NCI-H446 (cell line): ENCODE measurements at places on chromosomes 5 and 9.

DNA sequence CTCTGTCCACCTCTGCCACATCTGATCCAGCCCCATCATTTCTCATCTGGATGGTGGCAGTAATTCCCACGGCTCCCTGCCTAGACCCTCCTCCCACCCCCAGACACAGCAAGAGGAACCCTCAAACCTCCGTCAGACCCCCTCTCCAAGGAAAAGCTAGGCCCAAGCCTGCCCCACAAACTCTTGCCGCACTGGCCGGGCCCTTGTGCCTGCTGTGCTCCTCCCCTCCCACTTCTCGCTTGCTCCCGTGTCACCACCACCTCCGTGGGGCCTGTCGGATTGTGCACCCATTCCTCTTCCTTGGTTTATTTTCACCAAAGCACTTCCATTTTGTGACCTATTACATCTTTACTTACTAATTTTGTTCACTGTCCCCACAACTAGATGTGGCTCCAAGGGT is 14.2 kb downstream of the BARX1 start:
- no peak for DNase-seq

- DNase-seq = no peak
Observed at GRCh38 chr9:37182718-37183117, 62.3 kb downstream of the ZCCHC7 start.

DNA sequence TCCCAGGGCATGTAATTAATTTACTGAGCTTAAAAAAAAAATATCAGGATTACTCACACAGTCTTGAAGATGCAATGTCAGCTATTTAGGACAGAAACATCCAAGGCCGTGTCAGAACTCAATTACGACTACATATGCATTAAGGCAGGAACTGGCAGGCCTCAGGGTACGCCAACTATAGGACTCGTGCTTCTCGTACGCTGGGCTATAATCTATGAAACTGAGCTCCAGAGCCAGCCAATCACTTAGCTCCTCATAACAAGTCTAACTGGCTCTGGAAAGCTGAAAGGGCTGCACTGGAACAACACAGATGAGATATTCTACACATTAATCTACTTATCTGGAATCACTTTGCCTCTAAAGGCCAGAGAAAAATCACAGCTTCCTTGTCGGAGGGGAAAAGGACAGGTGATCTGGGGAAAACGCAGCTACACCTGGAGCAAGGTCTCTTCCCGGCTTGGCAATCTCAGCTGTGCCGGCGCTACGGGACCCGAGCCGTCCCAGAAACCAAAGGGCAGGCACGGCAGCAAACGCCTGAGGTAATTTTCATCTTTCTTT is 212.0 kb downstream of the DEPDC1B start:
- peak; percentile 75 for DNase-seq

DNA sequence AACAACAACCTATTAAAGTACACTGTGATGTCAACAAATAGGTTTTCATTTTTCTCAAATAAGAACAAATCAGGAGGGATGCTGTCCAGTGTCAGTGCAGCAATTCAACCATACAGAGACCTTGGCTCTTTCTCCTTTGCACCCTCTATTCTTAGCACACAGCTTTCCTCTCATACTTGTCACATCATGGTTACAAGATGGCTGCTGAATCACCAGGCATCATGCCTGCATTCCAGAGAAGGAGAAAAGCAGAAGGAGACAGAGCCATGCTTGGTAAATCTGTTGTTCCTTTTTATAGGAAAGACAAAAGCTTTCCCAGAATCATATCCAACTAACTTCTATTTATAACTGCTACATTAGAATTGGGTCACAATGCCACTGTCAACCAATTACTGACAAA is 124.7 kb upstream of the VLDLR start:
- DNase-seq = no peak

- DNase-seq = peak; percentile 70
Observed at GRCh38 chr9:71812385-71812784, 44.1 kb upstream of the CEMIP2 start.

DNA sequence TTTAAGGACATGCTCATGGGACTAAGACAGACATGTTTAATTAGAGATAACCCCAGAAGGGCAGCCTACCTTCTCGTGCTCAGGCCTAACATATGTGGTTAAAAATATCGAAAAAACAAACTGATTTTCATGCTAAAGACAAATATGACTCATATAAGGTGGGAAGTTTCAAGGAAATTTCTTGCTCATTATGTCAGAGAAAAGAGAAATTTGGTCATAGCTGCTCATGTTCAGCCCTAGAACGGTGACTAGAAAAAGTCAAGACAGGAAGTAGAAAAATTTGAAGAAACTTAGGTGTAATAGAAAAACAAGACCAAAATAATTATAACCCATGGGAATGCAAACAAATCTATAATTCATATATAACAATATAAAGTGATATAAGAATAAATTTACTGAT is 120.6 kb downstream of the PRDM9 start:
- DNase-seq = no peak

DNA sequence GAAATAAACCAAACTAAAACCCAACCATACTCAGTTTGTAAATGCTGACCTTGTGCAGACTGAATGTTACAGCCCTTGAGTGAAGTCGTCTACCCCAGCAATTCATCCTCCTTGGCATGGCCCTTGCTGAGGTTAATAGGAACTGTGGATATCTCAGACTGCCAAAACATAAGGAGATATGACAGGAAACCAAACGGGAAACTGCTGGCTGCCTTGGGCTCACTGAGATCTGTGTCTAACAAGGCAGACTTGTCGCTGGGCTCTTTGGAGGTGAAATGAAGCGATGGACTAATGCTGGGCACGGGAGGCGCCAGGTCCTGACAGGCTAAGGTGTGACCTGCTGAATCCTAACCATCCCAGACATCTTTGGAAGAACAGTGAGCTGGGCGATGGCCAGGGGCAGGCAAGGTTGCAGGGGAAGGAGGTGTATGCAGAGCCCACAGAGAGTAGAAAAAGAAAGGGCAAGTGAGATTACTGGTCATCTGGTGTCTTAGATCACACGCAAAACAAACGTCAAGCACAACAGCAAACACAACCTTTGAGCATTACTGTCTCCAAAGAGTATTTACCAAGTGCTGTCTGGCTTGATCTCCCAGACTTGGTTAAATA is 44.6 kb upstream of the ALDH1A1 start:
- no peak for DNase-seq

DNA sequence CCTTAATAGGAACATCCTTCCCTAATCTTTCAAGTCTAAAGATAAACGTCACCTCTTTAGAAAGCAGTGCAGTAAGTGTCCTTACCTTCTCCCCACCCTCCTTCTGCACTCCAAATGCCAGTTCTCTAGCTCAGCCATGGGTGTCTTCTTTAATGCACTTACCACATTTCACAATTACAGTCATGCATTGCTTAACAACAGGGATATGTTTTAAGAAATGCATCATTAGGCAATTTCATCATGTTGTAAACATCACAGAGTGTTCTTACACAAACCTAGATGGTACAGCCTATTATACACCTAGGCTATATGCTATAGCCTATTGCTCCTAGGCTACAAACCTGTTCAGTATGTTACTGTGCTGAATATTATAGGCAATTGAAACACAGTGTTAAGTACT is 91.2 kb downstream of the RFX3 start:
- DNase-seq = no peak

GRCh38 chr5:124245276-124245675 is 501.2 kb downstream of the ZNF608 start:
- no peak for DNase-seq

GRCh38 chr5:31485376-31486207 is 46.3 kb downstream of the DROSHA start:
- no peak for DNase-seq

GRCh38 chr5:59380350-59380951 is 513.1 kb downstream of the PDE4D start:
- DNase-seq = peak; percentile 39

DNA sequence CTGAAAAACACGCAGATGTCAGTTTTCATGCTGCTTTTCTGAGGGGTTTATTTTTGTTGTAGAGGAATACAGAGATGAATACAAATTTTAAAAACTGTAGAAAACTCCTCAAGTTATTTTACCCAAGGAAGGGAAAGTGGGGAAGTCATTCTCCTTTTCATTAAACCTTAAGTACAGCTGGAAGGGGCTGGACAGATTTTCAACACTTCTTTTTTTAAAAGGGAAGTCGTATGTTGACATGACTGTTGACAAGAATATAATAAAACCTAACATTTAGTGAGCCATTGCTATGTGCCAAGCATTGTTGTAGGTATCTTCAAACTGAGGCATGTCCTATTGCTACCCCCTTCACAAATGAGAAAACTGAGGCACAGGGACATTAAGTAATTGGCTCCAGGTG is 235.7 kb upstream of the ELL2 start:
- no peak for DNase-seq

GRCh38 chr9:15068261-15068660 is 158.0 kb upstream of the FREM1 start:
- no peak for DNase-seq

GRCh38 chr9:75121914-75122558 is 33.7 kb downstream of the OSTF1 start:
- DNase-seq = no peak

GRCh38 chr9:16031486-16031885 is 478.6 kb downstream of the CCDC171 start:
- no peak for DNase-seq
